ENCODE measurements at places on chromosomes 7 and 10. TPM values are rescaled to one million over a fixed set of nuclear protein-coding genes. Genes with fewer than 3 reads are reported as not detected.

GRCh38 chr10:124196659-124197058 is 103.3 kb upstream of the CHST15 start:
- DNase-seq = no peak

GRCh38 chr10:91287912-91288311 is 67.4 kb downstream of the PCGF5 start:
- DNase-seq = no peak

DNA sequence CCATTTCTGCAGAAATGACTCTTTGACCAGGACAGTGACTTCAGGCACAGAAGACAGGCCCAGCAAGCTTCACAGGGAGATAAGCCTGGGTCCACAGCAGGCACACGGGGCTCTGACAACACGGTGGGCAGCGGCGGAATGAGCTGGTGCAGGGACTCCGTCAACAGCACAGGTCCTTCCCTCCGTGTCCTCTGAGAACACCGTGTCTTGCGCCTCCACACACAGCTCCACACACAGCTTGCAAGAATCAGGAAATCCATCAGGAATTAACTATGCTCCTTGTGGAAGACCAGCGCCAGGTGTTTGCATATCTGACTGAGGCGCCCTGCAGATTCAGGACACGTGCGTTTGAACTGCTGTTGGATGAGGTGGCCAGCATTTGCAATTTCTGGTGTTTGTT is 39.6 kb downstream of the TCERG1L start:
- DNase-seq = no peak

Gene TRUB1
- 10.7 TPM for polyA plus RNA-seq

- DNase-seq = no peak
Measured at GRCh38 chr7:31437250-31437865, 76.5 kb upstream of the ITPRID1 start.
